ENCODE measurements at places on chromosomes 16 and 17.

DNA sequence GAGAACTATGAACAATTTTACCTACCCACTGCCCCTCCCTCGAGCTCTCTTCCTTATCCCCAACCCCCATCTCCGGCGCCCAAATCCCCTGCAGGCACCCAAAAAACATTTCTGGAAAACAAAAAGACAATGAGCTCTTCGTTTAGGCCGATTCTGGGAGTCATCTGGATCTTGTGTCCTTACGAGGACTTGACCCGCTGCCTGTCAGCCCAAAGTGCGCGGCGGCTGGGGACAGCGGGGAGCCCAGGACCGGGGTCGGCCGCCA, 524 bp downstream of the STRADA start:
- no peak for DNase-seq

DNA sequence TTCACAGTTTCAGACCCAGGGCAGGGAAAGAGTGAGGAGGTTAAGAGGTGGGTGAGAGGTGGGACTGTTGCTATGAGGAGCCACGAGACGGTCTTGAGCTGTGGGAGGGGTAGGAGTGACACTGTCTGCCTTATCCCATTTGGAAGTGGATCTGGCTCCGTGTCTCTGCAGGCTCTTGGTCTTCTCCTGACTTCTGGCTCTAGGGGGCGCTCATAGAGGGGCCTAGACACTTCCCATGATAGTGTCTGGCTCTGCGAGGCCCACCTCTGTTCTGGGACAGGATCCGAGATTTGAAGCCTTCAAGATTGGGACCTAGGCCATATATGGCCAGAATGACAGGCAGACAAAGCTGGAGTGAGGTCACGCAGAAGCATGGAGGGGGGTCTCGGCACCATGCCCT, 204.5 kb downstream of the GSG1L start:
- DNase-seq: no peak

GRCh38 chr16:27974896-27975540, 88.5 kb downstream of the GSG1L start:
- no peak for DNase-seq

DNA sequence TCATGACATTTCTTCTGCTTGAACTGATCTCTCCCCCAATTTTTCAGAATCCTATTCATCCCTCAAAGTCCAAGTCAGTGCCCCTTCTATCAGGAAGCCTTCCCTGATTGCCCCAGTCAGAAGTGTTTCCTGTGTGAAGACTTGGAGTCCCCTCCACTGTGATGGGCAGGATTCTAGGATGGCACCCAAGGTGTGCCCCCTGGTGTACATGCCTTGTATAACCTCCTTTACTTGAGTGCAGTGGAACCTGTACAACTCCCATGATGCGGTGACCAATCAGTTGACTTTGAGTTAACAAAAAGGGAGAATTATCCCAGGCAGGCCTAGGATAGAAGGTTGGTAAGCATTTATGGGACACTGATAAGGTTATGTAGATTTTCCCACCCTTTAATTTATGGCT, 23.4 kb downstream of the MYH13 start:
- DNase-seq: no peak

DNA sequence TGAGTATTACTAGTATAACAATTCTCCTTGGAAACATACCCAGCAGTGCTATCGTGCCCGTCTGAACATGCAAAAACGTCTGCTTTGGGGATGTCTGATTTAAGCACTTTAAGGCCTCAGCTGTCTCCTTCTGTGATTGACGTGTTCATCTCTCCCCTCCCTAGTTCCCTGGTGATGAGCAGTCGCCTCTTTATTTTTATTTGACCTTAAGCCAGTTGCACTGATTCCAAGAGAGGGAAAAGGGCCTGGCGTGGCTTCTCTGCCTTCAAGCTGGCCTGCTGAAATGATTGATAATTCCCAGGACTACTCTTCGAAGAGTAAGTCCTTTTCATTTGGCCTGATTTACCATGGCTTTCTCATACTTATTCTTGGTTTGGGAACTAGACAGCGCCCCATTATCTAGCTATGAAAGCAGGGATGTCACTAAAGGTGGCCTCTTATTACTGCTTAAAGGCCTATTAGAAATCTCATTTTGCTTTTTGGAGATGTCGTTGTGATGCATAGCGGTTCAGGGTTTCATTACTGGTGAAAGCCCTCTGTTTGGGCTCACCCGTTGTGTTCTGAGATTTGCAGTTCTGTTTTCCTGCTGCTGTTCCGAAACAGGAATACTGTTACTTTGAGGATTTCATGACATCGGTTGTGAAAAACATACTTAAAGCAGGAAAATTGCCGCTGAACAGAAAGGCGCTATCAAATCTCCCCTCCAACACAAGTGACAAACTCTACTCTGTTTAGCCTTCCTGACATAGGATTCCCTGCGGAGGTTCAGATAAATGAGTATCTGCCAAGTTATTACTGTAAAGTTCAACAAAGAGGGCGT, 65.5 kb downstream of the IQCK start:
- no peak for DNase-seq

- DNase-seq: no peak
Measured at GRCh38 chr17:16473044-16474011, 18.7 kb downstream of the LRRC75A start.

GRCh38 chr17:76307966-76308338, at the start of gene QRICH2:
TSS of gene QRICH2 (minus strand) at chr17:76308276. CDS start at chr17:76307998, 278 bp downstream.
- no peak for DNase-seq

GRCh38 chr16:22373662-22374310, 633 bp downstream of the CDR2 start:
- DNase-seq: no peak

DNA sequence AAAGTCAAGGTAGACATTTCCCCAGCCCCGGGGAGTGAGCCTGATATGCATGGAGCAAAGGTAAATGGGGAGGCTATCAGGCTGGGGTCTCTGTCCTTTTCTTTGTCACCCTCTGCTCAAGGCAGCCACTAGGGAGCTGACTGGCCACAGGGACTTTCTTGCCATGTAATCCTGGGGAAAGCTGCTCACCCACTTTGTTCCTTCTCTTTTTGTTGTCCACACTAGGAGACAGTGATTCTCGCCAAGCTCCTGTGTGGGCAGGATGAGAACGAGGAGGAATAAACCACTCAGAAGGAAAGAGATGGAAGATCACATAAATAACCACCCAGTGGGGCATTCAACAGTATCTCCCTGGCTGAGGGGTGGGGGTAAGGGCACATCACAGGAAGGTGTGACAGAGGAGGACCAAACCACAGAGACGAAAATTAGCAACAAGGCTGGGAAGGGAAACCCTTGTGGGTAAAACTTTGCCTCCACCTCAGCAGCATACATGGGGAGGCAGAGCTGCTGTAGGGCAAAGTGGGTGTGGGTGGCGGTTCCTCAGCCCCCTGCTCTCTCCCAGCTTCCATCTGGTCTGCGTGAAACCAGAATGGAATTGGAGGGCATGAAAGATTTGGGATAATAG, 26.2 kb upstream of the CCL1 start:
- no peak for DNase-seq

GRCh38 chr16:76278086-76278485, 885 bp downstream of the CNTNAP4 start:
- no peak for DNase-seq

DNA sequence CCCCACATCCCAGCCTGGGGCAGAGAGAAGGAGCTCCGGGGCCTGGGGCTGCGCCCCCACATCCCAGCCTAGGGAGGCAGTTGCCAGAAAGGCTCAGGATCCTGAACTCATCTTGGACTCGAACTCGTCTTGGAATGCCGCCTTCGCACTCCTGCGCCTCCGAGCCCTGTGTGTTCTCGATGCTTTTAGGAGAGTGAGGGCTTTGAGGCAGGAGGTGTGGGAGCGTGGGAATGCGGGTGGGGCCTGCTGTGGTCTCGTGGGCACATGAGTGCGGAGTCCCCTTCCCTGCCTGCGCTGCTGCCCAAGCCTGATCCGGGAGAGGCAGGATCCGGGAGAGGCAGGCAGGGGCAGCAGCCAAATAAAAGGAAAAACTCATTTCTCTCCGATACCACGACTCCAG, 1.2 kb downstream of the BHLHA9 start:
- DNase-seq: no peak

- no peak for DNase-seq
Measured at GRCh38 chr17:54544249-54544648, 356.4 kb upstream of the TOM1L1 start.

GRCh38 chr17:65662196-65662595, 100.7 kb upstream of the AXIN2 start:
- no peak for DNase-seq

DNA sequence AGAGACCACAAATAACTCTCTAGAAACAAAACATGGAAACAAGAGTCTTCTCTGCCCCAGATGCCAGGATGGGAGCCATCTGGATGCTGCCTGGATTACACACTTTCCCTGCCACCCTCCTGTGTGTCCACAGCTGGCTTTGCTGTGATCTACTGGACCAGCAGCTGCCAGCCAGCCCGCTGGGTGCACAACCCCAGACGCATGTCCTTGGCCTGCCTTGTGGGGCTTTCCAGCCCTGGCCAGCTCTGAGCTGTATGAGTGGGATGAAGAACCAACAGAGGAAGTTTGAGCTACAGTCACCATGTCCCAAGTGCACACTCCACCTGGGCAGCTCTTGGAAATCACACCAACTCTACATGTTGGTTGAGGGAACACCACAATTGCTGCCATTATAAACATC, 57.0 kb upstream of the TNRC6C start:
- DNase-seq: no peak

DNA sequence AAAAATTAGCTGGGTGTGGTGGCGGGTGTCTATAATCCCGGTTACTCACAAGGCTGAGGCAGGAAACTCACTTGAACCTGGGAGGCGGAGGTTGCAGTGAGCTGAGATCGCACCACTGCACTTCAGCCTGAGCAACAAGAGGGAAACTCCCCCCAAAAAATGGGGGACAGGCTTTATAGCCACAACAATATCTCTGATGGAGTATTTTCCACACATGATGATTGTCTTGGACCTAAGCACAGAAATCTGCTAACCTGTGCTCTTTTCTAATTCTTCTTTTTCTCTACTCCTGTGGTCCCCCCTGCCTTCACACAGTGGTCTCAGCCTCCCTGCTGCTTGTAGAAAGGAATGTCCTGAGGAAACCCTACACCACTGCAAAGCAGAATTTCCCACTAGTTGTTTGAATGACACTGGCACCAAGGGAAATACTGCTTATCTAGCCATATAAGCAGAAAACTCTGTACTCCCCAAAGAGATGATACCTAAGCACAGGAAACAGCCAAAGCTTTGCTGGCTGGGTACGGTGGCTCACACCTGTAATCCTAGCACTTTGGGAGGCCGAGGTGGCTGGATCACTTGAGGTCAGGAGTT, 117.6 kb downstream of the USP31 start:
- DNase-seq: no peak

DNA sequence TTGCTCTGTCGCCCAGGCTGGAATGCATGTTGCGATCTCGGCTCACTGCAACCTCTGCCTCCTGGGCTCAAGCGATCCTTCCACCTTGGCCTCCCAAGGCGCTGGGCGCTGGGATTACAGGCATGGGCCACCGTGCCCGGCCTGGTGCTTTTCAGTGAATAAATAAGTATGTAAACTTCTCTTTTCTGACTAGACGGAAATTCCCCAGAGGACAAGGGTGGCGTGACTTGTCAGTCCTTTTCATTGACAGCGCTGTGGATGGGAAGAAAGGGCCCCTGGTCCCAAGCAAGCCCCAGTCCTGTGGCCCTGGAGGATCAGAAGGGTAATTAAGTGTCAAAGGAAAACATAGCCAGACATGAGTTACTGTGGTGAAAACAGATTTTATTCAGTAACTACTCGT, 9.6 kb upstream of the SPN start:
- DNase-seq: no peak

DNA sequence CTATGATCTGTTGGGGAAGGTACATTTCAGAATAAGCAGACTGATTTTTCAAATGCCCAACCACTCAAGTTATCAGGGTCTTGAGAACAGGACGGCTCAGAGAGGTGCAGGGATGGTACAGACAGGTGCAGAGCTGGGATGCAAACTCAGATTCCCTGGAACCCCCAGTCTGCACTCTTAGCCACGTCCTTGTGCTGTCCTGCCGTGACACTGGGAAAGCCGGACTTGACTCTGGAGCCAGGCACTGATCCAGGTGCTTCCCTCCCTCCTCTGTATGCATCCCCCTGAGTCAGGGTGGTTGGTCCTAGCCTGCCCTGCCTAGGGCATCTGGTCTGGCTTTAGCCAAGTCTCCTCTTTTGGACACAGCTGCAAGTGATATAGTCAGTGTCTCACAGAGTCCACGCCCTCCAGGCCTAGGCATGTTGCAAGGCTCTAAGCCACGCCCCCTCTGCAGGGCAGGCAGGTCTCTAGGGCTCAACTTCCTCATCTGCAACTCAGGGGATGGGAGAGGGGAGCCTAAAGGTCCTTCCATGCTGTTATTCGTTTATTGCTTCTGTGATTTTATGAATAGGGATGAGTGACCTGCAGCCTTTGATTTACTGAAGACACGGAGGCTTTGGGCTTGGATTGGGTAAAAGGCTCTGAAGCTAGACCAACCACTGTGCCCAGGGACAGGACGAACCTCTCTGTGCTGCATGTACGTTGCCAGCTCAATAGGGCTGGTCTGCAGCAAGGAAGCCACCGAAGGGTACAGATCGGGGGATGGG, 97.3 kb downstream of the SDK2 start:
- DNase-seq: no peak
